H7 (cell line): ENCODE measurements at places on chromosomes 12 and 14.
A peak's percentile ranks its signal among the peaks of the same experiment; 100 is the strongest.

GRCh38 chr12:96493106-96493505, 3.7 kb downstream of the CFAP54 start:
- DNase-seq: no peak

GRCh38 chr12:33988197-33988805, 34.0 kb upstream of the ALG10 start:
- DNase-seq: no peak

GRCh38 chr12:57160040-57160439, 12.6 kb upstream of the LRP1-AS start:
- no peak for DNase-seq

GRCh38 chr14:87687420-87687819, 305.6 kb downstream of the GALC start:
- no peak for DNase-seq

GRCh38 chr12:81039231-81039630, 38.6 kb upstream of the ACSS3 start:
- no peak for DNase-seq

- no peak for DNase-seq
These were observed 28.0 kb downstream of the DAO start for GRCh38 chr12:108907839-108908351.

GRCh38 chr14:80278293-80279023, 67.2 kb upstream of the DIO2 start:
- DNase-seq: no peak

DNA sequence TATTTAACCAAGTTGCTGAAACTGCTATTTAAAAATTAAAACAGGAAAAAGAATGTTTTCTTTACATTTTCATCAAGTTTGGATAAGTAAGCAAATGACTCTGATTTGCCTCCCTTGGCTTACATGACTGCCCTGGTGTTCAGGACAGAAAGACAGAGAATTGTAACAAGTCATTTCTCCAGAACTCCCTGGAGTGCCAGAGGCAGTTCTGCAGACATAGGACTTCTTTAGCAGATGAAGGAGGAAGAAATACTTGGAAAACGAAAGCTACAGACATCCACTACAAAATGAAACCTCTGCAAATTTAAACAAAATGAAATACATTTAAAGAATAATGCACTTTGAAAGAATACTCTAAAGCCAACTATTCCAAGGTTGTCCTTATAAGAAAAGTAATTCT, 253.9 kb downstream of the LRFN5 start:
- no peak for DNase-seq

DNA sequence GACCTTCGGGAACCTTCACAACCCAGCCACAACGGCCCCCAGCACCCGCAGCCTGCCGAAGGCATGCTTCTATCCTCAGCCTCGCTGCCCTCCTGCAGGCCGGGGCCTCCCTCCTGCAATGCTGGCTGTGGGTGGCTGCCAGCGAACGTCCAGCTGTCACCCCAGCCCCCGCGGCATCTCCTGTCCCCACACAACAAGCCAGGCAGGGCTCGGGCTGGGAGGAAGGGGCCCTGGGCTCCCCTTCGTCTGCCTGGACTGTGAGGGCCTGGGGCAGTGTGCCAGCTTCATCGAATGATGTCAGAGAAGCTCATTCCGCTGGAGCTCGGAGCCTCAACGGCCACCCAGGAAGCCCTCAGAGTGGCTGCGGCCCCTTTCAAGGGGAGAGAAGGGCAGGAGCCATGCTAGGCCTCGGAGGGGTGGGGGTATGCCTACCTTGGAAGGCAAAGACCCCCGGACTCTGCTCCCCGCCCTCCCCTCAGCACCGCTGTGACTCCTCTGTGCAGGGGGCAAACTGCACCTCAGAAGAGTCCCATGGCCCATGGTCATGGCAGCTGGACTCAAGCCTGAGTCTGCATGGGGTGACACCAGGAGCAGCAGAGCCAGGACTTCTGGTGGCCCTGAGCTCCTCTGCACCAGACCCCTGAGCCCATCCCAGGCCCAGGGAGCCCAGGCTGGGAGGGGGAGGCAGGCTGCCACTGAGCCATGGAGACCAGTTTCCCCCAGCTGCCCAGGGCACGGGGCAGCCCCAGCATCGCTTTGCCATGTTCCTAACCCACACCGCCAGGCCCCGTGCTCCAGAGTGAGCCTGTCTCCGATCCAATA, 24.7 kb upstream of the C14orf180 start:
- peak; percentile 59 for DNase-seq
